ENCODE measurements at places on chromosomes 1 and 21. TPM values are rescaled to one million over a fixed set of nuclear protein-coding genes. Genes with fewer than 3 reads are reported as not detected.

TP73 gene
- 0.44 TPM for polyA plus RNA-seq

SERPINC1 gene
- polyA plus RNA-seq, result 0.03 TPM

CRNN gene
- polyA plus RNA-seq, result not detected

SGIP1 gene
- polyA plus RNA-seq, result not detected

UMODL1 gene
- polyA plus RNA-seq, result not detected

CLDN19 gene
- not detected for polyA plus RNA-seq
